Fibroblast of skin of back (primary cell): ENCODE measurements at places on chromosomes 13 and 19.
A peak's percentile ranks its signal among the peaks of the same experiment; 100 is the strongest.

DNA sequence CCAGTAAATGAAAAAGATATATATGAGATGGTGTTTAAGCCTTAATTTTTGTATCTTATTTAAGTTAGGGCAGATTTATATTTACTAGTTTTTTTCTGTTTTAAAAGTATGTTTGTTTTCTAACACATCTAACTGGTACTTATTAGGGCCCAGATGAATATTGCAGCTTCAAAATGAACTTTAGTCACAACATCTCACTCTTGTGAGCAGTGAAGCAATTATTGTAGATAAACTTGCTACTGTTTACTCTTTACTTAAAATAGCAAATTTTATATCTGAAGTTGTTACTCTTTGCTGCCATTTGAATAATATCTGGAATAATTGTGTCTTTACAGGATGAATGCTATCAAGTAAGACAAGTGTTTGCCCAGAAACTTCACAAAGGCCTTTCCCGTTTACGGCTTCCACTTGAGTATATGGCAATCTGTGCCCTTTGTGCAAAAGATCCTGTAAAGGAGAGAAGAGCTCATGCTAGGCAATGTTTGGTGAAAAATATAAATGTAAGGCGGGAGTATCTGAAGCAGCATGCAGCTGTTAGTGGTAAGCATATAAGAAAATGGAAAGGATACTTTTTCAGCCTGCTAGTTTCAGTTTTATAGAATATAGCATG, 166.8 kb downstream of the PDS5B start:
- DNase-seq: no peak

- peak; percentile 37 for DNase-seq
These were observed 132.7 kb downstream of the ZDHHC20 start for GRCh38 chr13:21326155-21327031.

DNA sequence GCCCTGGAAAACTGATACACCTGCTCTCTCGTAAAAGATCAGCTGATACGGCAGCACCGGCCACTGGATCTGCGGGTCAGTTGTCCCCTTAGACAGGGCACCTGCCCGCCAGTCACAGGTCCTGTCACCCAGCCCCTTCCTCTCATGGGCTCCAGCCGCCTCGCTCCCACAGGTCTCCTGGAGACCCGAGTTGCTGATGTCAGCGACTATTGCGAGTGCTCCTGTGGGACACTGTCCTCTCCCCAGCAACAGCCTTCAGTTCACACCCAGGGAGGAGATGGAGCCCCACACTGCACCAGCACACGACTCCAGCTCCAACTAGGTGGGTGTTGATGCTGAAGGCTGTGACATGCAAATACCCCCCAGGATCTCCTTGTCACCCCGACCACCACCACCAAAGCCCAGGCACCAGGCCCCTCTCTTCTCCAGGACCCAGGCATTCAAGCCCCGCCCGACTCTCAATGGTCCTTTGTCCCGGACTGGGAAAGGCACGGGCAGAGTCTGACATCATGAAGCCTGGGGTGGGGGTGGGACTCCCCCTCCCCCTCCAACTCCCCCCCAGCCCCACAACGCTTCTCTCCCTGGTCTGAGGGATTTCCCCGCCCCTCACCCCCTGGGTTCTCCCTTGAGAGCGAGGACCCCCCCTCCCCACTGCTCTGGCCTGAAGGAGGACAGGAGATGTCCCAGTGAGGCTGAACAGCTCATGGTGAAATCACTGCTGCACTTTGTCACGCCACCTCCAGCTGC, 1.4 kb upstream of the MAG start:
- no peak for DNase-seq

DNA sequence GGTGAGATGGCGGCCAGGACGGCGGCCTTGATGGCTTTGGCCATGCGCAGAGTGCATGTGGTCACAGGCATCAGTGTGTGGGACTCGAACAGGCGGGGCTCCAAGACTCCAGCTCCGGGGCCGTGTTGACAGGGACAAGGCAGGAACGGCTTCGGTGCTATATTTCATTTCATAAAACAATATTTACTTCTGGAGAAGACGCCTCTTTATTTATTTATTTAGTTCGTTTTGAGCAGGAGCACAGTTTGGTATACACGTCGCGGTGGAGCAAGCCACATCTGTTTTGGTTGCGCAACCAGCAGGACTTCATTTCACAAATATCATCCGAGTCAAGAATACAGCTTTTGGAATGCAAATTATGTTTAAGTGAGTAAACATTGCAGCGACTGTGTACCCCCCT, 166.7 kb upstream of the TSHZ3 start:
- DNase-seq: no peak

GRCh38 chr19:3125900-3126524, 9.8 kb upstream of the GNA15 start:
- peak; percentile 43 for DNase-seq

GRCh38 chr13:30906411-30907051, 460 bp downstream of the MEDAG start:
- DNase-seq: no peak
